NCI-H187 treated with DMSO at 0.1 percent for 48 hours (cell line): ENCODE measurements at places on chromosomes 12 and 14.

DNA sequence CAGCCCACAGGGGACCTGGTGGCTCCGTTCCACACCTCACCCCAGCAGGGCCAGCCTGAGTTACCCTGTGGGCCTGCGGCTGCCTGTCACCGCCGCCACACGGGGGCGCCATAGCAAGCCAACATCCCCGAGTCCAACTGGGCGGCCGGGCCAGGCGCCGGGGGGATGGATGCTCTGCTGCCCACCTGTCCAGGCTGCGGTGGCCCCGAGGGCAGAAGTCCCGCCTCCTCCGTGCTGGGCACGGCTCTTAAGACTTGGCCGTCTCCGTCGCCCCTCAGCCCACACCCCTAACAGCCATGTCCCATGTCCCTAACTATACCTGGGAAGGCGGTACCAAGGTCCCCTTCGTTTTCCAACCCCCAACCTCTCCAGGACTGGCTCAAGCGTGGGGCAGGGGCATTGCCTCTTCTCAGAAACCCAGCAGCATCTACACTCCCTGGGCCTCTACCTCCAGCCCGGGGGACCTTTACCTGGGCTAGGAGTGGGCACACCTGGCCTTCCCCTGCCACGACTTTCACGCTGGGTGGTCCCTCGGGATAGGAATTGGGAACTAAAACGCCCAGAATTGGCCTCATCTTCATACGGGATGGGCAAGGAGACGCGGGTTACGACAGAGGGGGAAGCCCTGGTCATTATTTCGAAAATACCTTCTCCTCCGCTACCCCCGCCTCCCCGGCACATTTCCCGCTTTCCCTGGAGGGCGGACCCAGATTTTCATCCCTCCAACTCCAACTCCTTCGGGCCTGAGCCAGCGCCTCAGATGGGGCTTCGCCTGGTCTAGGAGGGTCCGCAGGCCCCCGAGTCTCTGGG is 1.1 kb upstream of the CYP46A1 start:
- DNase-seq, result peak; percentile 31

- DNase-seq, result no peak
Observed at GRCh38 chr12:15575671-15576541, 213.3 kb downstream of the EPS8 start.

DNA sequence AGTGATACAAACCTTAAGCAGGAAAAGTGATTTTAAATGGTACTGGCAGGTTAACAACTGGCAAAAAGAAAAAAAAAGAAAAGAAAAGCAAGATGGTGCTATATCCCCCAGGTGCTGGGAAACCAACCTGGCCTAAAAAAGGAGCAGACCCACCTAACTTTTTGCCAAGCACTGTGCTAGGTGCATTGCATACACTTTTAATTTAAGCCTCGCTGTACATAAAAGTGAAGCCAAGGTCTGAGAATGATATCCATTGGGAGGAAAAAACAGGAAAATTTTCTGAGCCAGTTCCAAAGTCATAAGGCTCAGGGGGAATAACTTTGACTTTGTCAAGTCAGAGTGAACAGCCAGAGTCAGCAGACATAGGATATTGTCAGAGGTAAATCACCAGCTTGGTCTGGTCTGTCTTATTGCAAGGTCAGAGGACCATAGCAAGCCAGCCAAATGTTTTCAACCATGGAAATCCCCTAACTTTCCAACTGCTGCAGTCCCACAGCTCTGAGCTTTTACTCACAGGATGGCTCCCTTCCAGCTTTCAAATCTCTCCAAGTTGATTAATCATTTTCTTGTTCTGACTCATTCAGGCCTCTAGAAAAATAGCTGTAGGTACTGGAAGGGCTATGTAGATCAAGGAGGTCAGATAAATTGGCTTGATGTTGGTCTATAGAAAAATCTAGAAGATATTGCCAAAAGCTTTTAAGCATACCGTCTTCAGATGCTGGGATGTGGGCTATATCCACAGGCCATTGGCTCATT is 412.9 kb downstream of the RAD51B start:
- DNase-seq, result no peak

DNA sequence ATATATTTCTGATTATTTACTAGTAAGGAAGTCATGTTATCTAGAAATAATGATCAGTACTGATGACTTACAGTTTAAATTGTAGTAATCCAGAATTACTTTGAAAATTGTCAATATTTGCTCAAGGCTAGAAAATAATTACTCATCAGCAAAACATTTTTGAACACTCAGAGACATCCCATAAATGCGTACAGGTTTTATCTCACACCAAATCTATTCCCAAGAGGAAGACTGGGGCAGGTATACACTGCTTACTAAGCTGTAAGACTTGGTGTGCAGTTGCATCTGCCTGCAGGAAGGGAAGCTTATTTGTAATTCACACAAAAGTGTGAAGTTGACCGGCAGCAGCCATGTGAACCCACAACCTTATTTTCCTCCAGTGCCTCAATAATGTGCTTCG is 146.4 kb downstream of the CCER1 start:
- no peak for DNase-seq

GRCh38 chr12:88658009-88658408 is 77.7 kb upstream of the KITLG start:
- DNase-seq, result no peak

GRCh38 chr12:120720987-120721801 is 4.4 kb upstream of the ACADS start:
- DNase-seq, result no peak

GRCh38 chr12:8080120-8080519 is 2.0 kb upstream of the NECAP1 start:
- DNase-seq, result no peak

DNA sequence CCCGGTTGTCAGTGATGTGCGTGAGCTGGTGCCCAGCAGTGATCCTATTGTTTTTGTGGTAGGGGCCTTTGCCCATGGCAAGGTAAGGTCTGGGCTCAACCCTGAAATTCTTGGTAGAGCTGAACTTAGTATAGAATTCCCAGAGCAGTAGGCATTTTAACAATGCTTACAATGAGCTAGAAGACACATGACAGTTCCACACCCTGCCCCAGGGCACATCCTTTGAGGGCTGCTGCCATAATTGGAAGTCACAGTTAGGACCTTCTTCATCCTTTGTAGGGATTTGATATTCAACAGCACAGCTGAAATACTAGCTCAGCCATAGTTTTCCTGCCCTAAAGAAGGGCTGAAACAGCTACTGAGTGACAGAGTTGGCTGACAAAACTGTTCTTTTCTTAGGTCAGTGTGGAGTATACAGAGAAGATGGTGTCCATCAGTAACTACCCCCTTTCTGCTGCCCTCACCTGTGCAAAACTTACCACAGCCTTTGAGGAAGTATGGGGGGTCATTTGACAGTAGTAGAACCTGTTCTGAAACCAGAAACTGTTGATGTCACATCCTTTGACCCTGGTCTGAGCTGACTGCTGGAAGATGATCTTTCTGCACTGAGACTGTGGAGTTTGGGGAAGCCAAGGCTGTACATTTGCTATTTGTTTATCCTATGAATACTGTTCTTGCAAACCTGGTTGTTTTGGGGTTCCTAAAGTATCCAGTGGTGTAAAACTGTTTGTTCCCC is 4.8 kb downstream of the EMG1 start:
- DNase-seq, result no peak

DNA sequence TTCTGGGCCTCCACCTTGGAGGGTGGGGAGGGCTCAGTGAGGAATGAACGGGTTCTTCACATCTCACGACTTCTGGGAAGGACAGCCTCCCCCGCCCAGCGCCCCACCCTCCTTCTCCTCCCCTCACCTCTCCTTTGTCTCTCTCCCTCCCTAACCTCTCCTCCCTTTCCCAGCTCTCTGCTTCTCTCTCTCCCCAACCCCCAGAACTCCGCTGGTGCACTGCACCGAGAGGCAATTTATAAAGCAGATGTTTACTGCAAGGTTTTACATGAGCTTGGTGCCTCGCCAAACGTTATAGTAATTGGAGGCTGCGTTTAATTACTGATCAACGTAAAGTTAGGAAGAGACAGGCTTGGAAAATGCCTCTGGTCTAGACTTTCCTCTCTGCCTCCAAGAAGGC is 42.9 kb upstream of the FAM222A start:
- no peak for DNase-seq

DNA sequence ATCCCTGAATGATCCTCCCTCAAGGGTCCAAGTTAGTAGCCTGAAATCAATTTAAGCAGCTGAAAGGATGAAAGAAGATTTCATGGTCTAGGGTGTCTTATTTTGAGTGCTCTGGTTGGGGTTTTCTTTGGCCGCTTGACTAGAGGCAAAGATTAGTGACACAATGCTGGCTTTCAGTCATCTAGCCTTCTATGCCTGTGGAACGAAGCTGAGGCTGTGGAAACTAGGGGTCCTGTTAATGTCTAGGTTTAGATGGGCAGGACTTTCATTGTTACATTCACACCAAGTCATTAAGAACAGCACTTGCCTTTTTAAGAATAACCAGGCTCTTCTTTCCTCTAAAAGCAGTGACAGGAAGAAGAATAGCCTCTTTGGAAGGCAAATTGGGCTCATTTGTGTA is 253.8 kb upstream of the E2F7 start:
- DNase-seq, result no peak

- no peak for DNase-seq
Observed at GRCh38 chr14:103164006-103164405, 40.7 kb downstream of the TNFAIP2 start.

- DNase-seq, result no peak
Observed at GRCh38 chr12:131892711-131893604, 1.5 kb upstream of the ULK1 start.

GRCh38 chr12:233615-233968 is 19.6 kb upstream of the SLC6A12 start:
- DNase-seq, result peak; percentile 41

DNA sequence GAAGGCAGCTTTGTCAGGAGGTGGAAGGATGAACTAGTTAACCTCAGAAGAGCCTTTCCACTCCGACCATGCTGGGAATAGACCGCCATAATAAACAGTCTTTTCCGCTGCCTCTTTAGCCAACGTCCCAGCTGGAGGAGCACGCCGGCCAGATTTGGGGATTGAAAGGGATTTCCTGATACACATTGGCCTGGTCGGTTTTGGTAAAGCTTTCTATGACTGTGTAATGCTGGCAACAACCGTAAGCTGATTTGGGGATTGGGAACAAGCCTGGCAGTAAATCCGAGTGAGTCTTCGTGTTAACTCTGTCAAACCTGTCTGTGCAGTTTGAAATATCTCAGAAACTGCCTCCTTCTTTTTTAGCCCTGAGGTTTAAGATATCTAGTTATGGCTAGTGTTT is 87.0 kb downstream of the DAD1 start:
- no peak for DNase-seq

GRCh38 chr12:50248411-50248810 is 34.9 kb downstream of the LIMA1 start:
- no peak for DNase-seq

GRCh38 chr12:56198836-56199235 is 9.6 kb upstream of the SMARCC2 start:
- no peak for DNase-seq

GRCh38 chr14:83171761-83172160 is 1638.1 kb upstream of the SEL1L start:
- DNase-seq, result no peak

- DNase-seq, result no peak
Observed at GRCh38 chr12:26488351-26488750, 293.0 kb downstream of the SSPN start.

DNA sequence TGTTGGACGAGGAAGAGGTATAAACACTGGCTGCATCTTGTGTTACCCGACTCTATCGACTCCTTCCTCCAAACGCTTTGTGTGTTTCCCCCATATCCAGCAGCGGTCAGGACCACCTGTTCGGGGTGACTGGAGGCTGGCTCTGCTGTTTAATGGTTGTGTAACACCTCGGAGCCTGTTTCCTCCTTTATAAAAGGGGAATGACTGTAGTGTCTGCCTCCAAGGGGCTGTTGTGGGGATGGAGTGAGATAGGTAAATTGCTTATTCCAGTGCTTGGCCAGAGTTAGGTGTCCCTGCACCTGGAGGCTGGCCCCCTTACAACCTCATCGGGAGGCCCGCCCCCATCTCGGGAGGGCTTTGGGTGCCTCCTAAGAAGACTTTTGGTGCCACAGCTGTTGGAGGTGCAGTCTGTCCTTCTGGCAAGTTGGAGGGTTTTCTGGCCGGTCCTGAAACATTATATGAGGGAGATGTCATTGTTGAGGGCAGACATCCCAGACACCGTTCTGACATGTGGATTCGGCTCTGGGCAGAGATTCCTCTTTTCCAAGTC is 1.1 kb downstream of the MLXIP start:
- no peak for DNase-seq

DNA sequence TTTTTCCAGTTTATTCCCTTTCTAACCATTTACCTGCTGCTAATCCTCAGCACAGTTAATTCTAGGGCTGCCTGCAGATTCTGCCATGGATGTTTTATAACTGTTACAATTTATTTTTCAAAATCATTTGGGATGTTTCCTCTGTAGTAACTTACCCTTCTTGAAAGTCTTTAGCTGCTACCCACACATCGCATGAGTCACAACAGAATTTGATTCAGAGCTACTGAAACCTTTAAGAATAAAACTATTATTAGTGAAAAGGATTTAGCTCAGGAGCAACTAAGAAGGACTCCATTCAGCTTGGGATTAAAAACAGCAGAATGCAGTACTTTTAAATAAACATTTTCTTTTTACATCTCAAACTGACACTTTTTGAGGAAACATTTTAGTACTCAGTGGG is 41.7 kb upstream of the RGS6 start:
- no peak for DNase-seq

DNA sequence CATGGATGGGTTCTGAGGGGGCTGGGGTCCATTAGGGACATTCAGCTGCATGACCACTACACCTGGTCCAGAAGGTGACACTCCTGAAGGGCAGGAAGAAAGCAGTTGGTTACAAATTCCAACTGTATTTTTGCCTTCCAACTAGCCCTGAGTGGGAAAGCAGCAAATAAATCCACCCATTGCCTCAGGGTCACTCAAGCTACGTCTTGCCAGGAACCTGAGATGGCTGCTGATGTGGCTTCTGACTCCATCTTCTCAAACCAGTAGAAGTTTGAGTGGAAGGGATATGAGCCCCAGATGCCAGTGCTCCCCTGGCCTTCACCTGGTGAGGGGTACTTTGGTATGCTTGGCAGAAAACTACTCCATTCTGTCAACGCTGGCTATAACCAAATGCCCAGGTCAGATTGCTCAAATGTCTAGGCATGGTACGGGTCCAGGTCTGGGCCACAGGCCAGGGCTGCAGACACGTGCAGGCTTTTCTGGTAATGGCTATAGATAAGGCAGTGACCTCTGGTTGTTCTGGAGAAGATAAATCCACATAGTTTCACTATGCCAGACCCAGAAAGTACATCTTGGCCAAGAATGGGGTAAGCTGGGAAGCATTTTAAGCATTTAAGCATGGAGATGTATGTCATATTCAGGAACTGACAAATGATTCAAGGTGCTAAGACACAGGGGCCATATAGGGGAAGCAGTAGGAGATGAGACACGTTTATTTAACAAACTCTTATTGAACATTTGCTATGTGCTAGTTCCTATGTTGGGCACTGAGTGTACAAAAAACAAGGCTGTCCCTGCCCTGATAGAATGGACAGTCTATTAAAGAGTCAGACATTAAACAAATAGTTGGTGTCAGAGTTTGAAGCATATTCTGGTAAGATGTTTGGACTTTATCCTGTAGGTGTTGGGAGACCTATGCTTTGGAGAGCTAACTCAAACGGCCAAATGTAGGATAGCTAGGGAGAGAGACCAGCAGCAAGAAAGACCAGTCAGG is 8.3 kb upstream of the STAC3 start:
- DNase-seq, result no peak
